Left kidney (tissue), 8 donors: ENCODE measurements at places on chromosomes 13 and 19. TPM values are rescaled to one million over a fixed set of nuclear protein-coding genes. Genes with fewer than 3 reads are reported as not detected.

- DNase-seq = no peak
Observed at GRCh38 chr19:19074196-19074882, 10.5 kb downstream of the SLC25A42 start.

Gene SIGLEC9
- 1.4 TPM for polyA plus RNA-seq

Gene FSD1
- polyA plus RNA-seq = 7.2 TPM

GRCh38 chr13:111659219-111659775, 338.9 kb downstream of the TEX29 start:
- DNase-seq = no peak

DNA sequence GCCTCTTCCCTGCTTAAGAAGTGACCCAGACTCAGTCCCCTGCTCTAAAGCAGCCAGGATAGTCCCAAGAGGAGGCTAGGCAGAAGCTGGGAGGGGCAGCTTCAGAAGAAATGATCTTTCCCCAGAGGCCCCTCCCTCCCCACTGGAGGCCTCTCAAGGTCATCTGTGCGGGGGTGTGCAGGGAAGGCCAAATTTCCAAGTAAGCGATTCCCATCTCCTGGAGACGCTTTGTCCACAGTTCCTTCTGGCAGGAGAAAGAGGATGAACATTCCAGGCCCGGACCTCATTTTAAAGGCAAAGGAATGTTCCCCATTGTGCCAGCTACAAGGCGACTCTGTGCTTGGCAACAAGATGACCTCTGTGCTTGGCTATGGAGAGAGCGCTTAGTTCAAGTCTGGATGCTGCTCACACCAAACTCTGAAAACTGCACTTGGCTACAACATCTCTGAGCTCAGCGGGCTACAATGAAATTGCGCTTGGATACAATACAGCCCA, 23.5 kb downstream of the COL5A3 start:
- DNase-seq = no peak

Gene KLK12
- polyA plus RNA-seq = not detected

DNA sequence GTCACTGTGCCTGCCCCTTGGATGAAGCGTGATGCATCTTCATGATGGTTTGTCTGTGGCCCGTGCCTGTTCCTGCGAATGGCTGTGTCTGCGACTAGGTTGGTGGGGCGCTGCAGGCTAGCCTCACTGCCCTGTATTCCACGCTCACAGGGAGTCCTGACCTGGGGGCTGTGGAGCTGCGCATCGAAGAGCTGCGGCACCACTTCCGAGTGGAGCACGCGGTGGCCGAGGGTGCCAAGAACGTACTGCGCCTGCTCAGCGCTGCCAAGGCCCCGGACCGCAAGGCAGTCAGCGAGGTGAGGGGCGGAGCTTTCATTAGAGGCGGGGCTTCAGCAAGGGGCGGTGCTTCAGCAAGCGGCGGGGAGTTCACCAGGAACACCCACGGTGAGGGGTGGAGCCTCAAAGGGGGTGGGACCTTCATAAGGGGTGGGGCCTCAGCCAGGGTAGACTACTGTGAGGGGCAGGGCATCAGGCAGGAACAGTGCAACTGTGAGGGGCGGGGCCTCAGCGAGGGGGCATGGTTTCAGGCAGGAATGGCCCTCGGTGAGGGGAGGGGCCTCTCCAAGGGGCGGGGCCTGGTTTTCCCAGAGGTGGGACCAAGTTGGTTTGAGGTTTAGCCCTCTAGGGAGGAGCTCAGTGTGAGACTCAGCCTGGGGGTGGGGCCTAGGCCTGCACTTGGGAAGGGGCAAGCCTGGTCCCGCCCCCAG, 17.2 kb downstream of the PKN1 start:
- no peak for DNase-seq

- no peak for DNase-seq
Observed at GRCh38 chr19:22602631-22603272, 31.4 kb upstream of the ZNF492 start.

Gene TEX101
- polyA plus RNA-seq = not detected

- no peak for DNase-seq
Observed at GRCh38 chr13:32590266-32590665, 4.0 kb downstream of the PDS5B start.

GRCh38 chr13:63567031-63567430, 2151.4 kb upstream of the PCDH20 start:
- no peak for DNase-seq

DNA sequence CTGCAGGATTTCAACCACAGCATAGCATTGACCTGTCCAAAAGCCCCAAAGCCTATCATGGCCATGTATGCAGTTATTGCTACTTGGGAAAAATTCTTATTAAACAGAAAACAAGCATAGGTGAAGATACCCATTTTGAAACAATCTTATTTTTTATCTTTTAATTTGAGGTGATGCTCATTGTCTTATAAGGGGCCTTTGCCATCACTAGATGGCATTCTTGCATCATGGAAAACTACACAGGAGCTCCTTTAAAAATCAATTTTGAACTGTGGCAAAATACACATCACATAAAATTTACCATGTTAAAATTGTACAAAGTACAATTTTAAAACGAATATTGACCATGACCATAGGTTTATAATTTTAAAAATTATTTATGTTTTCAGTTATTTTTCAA, 38.9 kb upstream of the ZNF835 start:
- no peak for DNase-seq

GRCh38 chr13:95509521-95510310, 42.8 kb upstream of the CLDN10 start:
- DNase-seq = no peak

GRCh38 chr19:5147978-5148793, 179.3 kb downstream of the KDM4B start:
- no peak for DNase-seq

- no peak for DNase-seq
Observed at GRCh38 chr13:39941911-39942551, 286.6 kb downstream of the COG6 start.

DNA sequence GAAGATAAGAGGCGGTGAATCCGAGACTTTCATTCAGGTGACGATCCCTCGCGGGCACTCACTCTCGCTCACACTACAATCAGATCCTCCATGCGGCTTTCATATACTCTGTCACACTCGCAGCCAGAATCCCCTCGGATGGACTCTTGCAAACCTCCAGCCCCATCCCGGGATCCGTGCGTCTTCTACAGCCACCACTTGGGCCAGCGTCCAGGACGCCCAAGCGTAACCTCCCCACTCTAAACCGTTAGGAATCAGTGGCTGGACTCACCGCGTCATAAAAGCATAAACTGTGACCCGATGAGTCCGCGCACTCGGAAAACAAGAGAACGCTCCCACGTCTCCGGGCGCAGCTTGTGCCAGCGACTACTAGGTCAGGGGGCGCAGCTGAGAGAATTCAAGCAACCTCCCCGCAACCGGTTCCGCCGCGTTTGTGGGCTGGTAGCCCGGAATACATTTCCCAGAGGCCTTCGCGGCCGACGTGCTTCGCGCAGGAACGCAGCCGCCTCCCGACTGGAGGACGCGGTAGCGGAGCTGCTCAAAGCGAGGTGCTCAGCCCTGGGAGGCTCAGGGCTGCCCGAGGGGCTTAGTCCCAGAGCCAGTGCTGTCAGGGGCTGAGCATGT, 27.6 kb downstream of the ZNF607 start:
- peak; percentile 84 for DNase-seq

DNA sequence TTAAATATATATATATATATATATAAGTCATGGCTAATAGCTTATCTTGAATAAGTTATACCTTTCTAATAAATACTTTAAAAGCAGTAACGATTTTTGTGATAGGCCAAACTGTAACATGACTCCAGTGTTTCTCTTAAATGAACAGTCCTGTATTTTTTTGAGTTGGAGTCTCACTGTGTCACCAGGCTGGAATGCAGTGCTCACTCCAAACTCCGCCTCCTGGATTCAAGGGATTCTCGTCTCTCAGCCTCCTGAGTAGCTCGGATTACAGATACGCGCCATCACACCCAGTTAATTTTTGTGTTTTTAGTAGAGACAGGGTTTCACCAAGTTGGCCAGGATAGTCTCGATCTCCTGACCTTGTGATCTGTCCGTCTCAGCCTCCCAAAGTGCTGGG, 814.2 kb upstream of the SLITRK5 start:
- peak; percentile 10 for DNase-seq

- no peak for DNase-seq
Observed at GRCh38 chr13:25529425-25529824, 157.7 kb downstream of the ATP8A2 start.

- no peak for DNase-seq
Observed at GRCh38 chr19:36685835-36686234, 1.6 kb upstream of the ZNF567 start.

Gene PBX4
- polyA plus RNA-seq = 6.1 TPM

DNA sequence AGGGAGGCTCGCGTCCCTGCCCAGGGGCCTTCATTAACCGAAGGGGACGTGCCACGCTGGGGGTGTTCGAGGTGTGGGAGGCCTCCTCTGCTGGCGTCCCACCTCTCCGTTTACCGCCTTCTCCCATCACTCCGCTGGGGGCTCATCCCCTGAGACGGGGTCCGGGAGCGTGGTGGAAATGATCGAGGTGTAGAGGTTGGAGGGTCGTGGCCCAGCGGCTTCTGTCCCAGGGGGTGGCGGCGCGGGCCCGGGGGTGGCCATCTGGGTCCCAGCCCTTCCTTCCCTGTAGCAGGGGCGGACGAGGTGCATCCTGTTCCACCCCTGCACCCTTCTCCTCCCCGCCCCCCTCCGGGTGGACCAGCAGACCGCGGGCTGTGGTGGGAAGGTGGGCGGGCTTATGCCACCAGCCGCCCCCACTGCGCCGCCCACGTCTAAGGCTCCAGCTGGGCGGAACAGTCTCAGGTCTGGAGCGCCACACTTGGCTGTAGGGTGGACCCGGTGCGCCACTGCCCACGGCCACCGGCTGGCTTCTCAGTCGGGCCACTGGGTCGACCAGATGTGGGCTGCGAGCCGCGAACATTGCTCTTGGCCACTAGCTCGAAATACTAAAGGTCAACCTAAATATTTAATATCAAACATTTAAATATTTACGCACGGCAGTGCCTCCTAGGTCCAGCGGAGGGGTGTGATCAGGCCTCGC, 69.5 kb downstream of the ZNF723 start:
- DNase-seq = no peak

- DNase-seq = no peak
Observed at GRCh38 chr19:55464039-55464661, 401 bp downstream of the C19orf85 start.

Gene SIGLEC5
- not detected for polyA plus RNA-seq

DNA sequence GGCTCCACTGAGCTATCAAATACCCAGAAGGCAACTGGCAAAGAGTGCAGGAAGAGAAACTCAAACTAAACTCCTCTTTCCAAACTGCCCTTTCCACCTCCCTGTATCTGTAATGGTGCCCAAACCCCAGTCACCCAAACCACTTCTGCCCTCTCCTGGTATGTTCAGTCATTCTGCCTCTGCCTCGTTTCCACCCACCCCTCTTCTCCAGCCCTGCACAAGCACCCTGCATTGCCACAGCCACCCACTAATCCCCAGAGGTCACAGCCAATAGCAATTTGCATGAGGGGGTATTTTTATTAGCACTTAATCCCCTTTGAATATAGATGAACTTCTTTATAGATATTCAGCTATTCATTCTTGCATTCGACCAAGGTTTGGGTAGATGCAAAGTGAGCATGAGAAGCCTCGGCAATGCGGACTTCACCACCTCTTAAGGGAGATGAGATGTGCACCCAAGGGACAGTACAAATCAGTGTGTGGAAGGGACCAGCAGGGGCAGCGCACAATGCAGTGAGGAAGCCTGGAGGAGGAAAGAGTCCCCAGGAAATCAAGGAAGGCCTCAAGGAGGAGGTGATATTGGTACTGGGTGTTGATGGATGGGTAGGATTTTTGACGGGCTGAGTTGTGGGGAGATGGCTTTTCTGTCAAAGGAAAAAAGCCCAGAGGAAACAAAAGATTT, 12.4 kb downstream of the TMEM272 start:
- no peak for DNase-seq

GRCh38 chr13:91196958-91197357, 150.5 kb upstream of the MIR17HG start:
- no peak for DNase-seq

Gene USF2
- 174 TPM for polyA plus RNA-seq

Gene CAPNS1
- polyA plus RNA-seq = 520 TPM

Gene STK24
- 124 TPM for polyA plus RNA-seq

DNA sequence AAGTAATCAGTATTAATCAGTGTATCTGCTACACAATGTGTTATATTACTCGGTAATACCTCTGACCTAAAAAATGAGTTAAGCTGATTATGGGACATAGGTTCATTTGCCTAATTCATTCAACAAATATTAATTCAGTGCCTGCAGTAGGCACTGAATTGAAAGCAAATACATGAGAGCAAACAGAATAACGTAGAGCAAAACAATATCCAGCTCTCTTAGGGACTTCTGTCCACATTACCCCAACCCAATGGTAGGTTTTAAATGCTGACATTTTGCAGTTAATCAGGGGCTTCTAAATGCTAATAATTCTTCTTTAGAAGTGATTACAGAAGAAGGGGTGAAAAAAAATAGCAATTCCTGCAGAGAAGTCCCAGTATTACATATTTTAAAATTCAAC, 4.9 kb downstream of the RCBTB2 start:
- DNase-seq = no peak
